ENCODE measurements at places on chromosomes 5 and 9.

DNA sequence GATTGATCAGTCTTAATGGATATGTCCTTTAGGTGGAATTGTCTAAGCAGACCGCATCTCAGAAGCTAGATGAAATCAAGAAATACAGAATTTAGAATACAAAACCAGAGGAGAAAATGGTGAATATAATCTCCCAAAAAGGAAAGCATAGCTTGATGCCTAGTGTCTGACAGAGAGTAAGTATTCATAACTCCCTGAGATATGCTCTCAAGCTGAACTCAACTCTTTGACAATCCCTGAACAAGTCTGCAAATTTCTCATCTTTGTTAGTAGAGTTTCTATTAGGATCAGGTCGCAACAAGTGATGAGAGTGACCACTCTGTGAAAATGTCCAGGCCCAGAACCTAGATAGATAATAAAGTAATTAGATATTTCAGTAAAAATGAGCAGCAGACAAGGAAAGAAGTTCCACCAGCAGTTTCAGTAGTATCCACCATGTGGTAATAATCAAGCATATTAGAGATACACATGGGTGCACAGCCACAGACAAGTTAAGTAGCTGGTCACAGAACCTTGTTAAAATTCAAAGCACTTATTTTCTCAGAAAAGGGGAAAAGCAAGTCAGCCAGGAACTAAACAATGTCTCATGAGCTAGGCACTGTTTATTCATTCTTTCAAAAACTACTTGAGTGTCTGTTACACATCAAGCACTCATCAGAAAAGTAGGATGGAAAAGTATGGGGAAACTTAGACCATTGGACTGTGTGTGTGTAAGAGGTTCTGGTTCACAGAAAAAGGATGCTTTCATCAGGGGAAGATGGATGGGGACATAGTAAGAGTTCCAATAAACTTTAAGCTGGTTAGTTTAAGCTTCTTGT lies 481.5 kb upstream of the TUSC1 start:
- DNase-seq: no peak

- no peak for DNase-seq
Observed at GRCh38 chr5:164422400-164422799, 917.0 kb downstream of the MAT2B start.

- no peak for DNase-seq
Observed at GRCh38 chr5:160352308-160352707, 18.1 kb downstream of the C1QTNF2 start.

GRCh38 chr5:39019254-39019653 lies 54.9 kb downstream of the RICTOR start:
- no peak for DNase-seq

GRCh38 chr5:132668706-132669454 lies 4.9 kb upstream of the IL4 start:
- DNase-seq: no peak

- DNase-seq: no peak
Observed at GRCh38 chr9:123669346-123669745, 260.6 kb downstream of the DENND1A start.

GRCh38 chr9:38671748-38672147 lies 48.2 kb downstream of the FAM240B start:
- DNase-seq: no peak

- DNase-seq: no peak
Observed at GRCh38 chr9:133954862-133955529, 37.1 kb downstream of the VAV2 start.

- DNase-seq: no peak
Observed at GRCh38 chr9:114461468-114461867, 43.8 kb downstream of the WHRN start.

DNA sequence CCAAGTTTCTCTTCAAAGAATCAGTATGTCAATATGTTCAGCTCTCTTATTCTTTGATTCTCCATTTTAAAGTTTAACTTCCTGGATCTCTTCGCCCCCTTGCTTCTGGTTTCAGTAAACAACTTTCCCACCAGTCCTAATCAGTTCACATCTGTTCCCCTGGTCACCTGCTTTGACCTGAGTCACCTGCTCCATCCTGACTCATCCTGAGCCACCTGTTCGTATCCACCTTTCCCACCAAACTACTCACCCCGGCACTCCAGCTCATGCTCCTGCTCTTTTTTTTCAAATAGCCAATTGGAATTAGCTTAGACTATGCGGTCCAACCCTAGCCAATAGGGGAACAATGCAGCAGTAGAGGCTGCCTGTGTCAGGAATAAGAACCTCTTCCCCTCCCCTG lies 23.6 kb upstream of the CSF1R start:
- no peak for DNase-seq

- no peak for DNase-seq
Observed at GRCh38 chr9:37038302-37038942, 4.4 kb upstream of the PAX5 start.

DNA sequence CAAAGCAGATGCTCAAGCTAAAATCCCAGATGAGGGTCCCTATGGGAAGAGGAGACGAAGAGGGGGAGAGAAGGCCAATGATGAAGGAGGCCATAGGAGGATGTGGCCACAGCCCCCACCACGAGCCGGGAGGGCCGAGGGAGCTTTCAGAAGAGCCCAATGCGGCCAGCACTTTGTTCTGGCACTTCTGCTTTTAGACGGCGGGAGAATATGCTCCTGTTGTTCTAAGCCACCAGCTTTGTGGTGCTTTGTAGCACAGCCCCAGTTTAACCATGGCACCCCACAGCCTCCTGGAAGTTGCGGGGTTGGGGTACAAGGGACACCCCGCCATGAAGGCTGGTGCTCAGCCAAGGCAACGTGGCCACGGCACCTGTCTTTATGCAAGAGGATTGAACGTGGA lies 33.4 kb downstream of the LPCAT1 start:
- DNase-seq: no peak

- no peak for DNase-seq
Observed at GRCh38 chr9:136088939-136089696, 6.0 kb downstream of the NACC2 start.

DNA sequence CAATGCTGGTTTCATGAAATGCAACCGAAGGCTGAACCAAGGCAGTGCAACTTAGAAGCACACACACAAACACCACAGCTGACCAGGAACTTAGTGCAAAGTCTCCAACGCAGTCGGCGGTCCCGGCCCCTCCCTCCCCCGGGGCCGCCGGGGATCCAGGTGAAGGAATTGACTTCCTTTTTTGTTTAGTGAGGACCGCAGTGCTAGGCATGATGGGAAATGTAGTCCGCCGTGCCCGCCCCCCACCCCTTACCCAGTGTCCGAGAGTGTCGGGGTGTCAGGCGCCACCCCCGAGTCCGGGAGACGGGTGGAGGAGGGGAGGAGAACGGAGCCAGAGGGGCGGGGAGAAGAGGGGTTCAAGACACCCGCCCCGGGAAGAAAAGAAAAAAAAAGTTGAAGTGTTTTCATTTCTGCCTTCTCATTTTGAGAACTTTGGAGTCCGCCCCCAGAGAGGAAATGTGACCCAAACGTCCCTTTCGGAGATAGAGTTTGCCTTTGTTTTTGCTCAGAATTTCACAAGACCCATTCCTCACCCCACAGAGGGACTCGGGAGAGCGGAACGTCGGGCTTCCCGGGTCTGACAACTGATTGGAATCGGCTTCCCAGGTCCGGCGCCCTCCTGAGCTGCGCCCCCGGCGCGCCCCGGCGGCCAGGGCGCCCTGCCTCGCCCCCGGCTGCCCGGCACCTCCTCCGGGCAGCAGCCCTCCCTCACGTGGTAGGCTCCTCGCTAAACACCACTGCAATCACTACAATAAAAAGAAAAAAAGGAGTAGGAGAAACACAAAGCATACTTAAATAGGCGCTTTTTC lies 2.0 kb downstream of the IER5L start:
- no peak for DNase-seq

GRCh38 chr9:69877852-69878514 lies 57.4 kb downstream of the CFAP95 start:
- no peak for DNase-seq

DNA sequence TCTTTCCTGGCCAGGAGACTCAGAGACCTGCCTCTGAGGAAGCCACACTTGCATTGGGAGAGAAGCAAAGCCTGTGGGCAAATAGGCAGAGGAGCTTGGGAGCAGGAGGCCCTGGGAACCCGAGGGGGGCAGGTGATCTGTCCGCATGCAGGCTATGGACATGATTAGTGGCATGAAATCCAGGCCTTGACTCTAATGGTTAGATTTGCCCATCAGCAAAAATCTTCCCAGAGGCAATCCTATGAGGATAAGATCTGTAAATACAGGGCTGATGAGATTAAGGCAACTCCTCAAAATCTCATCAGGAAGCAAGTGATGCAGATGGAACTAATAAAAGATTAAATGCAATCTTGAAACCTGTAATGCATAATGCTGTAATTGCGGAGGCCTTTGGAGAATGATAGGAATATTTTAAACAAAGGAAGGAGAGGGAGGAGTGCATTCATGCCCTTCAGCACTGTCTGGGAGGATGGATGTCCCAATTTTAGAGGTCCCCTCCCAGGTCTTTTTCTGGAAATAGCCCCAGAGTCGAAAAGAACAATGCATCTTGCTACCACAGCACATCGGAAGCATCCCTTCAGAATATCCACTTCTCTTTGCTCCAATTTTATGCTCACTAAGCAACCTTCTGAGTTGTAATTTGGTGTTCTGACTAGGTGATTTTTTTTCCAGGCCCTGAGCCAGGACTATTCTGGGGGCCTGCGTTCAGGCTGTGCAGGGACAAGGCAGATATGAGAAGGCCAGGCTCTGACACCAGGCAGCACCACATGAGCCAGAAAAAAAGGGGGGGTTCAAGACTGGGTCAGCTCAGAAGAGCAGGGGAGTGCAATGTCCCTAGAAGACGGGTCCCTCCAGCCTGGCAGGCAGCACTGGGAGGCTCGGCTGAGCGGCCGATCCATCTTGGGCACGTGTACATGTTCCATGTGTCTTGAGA lies 66.5 kb downstream of the MED10 start:
- DNase-seq: no peak

- no peak for DNase-seq
Observed at GRCh38 chr5:106408141-106408540, 1262.6 kb downstream of the EFNA5 start.

DNA sequence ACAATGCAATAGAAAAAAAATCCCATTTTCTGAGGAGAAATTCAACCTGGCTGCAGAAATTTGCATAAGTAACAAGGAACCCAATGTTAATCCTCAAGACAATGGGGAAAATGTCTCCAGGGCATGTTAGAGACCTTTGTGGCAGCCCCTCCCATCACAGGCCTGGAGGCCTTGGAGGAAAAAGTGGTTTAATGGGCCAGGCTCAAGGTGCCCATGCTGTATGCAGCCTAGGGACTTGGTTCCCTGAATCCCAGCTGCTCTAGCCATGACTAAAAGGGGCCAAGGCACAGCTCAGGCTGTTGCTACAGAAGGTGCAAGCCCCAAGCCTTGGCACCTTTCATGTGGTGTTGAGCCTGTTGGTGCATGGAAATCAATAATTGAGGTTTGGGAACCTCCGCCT lies 66.5 kb downstream of the ALDH1A1 start:
- DNase-seq: no peak

DNA sequence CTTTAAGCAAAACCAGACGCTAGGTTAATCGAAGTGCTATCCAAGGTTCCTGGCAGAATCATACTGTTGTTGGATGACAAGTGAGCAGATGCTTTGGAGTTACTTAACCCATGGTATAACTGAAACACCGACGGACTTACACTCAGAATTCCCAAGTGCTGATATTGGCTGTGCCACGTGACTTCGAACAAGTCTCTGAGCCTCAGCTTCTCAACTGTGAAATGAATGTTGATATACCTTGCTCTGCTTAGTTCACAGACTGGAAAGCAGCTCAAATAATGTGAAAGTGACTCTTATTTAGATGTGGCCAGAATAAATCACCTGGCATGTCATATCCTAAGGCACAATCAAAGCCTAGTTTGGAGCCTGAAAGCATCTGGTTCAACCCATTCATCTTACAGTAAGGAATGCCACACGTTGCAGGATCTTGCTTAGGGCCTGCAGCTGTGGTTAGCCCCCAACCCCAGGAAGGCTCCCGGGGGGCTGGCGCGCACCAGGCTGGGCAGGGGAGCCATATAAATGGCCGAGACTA lies 759 bp downstream of the GEMIN5 start:
- DNase-seq: no peak

DNA sequence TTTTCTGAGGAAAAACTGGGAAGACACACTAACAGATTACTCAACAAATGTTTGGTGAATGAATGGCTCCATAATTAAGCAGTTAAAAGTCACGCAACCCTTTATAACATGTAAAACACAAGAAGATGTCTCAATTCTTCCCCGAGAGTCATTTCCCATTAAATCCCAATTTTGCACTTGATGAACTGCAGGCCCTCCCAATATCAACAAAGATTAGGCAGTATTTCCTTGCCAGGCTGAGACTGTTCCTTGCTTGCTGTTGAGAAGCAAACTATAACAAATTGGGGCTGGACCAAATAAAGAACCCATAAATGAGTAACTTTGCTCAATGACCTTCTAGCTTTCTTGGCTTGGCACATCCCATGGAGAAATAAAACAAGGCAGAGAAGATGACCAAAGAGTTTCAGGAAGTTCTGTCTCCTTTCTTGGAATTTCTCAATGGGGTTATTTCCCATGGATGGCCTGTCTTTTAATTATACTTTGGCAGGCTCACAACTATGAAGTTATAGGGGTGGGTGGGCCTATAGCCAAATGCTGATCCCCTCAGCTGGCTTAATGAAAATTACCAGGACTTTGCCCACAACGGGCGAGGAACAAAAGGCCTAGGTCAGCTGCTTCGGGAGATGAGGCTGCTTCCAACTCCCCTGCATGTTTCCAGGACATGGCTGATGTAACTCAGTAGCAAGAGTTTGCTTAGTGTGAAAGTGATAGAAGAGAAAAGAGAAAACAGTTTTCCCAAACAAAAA lies 243.1 kb upstream of the RFX3 start:
- DNase-seq: no peak

DNA sequence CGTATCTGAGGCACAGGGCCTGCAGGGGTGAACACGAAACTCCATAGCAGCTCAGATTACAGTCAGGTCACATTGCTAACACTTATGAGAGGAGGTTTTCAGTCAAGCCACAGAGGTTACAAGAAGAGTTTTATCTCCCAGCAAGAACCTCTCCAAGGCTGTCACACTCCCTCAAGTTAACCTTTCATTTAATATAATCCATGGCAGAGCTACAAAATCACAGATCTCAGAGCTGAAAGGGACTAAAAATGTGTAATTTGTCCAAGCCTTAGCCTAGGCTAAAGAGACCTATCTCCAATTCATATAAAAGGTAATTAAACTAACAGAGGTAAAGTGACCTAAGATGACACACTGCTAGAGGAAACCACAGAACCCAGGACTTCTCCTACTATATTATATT lies 57.2 kb downstream of the MLANA start:
- DNase-seq: no peak

GRCh38 chr9:86347991-86348390 lies 6.2 kb downstream of the TUT7 start:
- no peak for DNase-seq

GRCh38 chr5:151048526-151048925 lies 28.1 kb downstream of the GPX3 start:
- no peak for DNase-seq

DNA sequence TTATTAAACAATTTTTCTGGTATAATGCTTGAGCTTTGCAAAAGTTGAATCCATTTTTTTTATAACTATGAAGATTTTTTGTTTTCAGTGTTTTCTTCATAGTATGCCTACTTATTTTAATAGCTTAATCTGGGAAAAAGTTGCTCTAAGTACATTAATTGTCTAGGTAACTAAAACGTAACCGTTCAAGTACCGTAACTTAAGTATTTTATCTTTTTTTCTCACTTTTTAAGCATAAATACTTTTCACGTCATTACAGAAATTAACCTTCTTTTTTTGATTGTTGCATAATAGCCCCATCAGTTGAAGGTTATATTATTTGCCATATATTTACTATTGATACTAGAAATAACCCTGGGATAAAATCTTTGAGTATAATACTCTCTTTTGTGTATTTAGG lies 15.2 kb downstream of the TNPO1 start:
- no peak for DNase-seq

Data from stimulated activated CD4-positive, alpha-beta T cell treated with anti-CD3 and anti-CD28 coated beads, Interleukin-1b, Interleukin-23, amount 100 ng/mL, for 1 hour (primary cell).